Glutamatergic neuron (in vitro differentiated cells): ENCODE measurements at places on chromosomes 4 and X.

GRCh38 chr4:185143601-185143969 is 519 bp downstream of the SLC25A4 start:
- peaks cover 6% of the 10 kb centered on the region for H3K36me3 ChIP-seq
- peaks cover 14% of the 10 kb centered on the region for H3K4me1 ChIP-seq
- DNase-seq = peak; percentile 37
- H3K27ac ChIP-seq = peak overlapping the region; percentile 7
- peak overlapping the region; percentile 93 for H3K4me3 ChIP-seq

DNA sequence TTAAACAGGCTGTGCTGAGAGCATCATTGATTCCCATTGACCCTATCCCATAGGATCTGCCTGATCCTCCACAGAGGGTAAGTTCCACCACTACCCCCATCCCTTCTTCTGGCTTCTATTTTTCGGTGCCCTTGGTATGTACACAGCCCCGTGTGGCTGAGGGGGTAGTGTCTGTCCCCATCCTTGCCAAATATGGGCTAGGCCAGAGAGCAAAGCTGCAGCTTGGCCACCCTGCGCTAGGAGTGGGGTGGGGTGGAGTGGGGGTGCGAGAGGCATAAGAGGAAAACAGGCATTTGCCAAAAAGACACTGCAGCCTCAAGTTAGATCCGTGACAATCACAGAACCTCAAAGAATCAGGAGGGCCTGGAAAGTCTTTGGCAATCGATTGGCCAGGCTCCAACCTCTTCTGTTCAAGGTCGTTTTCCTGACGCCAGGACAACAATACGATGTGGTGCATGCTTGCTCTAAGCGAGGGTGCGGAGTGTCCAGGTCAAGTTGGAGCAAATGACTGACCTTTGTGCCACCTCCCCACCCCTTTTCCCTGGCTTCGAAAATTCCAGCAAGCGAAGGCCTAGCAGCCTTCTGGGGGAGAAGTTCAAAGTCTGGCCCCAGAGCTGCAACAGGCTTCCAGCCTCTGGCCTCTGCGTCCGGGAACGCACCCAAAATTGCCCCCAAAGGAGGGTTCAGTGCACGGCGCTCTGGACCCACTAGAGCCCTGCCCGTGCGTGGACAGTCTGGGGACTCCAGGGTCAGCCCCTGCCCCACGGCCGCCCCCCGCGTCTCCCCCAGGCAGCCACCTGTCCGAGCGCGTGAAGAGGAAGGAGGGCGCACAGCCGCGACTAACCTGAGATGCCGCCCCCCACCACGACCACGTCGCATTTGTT is 598 bp downstream of the MAOB start:
- no peak for DNase-seq
- no peaks in the 10 kb centered on the region for H3K36me3 ChIP-seq
- H3K27ac ChIP-seq = no peak overlapping the region
- H3K4me1 ChIP-seq = no peaks in the 10 kb centered on the region
- H3K4me3 ChIP-seq = no peak overlapping the region

DNA sequence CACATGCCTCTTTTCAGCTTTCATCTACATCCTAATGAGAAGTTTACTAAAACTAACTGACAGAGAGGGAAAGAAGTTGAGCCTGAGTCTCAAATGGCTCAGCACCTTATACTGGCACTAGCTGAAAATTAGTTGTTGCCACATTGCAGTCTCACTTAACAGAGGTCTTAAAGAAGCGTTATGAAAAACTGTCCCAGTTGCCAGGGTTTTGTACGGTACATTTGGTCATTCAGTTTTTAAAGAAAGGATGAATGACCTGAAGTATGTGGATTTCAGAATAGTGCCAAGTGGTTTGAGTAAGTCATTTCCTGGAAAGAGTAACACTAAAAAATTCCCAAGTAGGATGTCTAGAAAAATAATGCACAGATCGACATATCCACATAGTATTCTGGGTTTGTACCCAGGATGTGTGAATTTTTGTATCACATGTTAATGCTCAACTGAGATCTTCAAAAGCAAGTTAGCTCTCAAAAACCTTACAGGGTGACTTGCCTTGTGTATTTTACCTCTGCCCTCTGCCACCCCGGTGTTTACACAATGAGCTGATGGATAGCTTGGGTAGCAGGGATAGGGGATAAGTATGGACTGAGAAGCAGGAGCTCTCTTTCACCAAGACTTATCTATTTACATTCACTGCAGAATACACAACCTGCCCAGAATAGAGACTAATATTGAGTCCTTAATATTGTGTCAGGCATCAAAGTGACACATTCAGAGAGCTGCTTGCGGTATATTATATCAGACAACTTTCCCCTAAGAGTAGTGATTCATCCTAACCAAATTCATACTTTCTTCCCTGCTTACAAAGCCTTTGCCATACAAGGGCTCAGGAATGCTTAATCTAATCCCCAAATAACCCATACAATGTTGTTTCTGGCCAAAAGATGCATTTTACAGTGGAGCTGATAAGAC is 1075.7 kb upstream of the PABPC4L start:
- no peak overlapping the region for H3K27ac ChIP-seq
- H3K36me3 ChIP-seq = no peaks in the 10 kb centered on the region
- no peaks in the 10 kb centered on the region for H3K4me1 ChIP-seq
- H3K27me3 ChIP-seq = no peaks in the 10 kb centered on the region
- no peak for DNase-seq

DNA sequence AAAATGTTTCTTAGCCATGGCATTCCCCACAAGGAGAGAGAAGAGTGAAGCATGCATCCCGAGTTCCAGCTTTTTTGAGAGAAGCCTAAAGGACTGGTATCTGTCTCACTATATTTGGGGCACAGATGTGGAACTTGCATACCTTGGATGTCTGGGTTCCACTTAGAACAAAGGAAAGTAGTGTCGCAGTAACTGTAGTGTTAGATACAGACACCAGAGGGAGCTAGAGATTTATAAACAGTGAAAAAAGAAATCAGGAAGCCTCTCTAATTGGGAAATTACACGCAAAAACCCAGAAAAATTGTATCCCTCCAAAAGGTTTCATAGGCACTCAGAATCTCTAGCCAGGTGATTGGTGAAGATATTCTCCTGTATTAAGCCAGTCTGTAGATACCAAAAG is 34.4 kb downstream of the AGTR2 start:
- H3K27me3 ChIP-seq = no peaks in the 10 kb centered on the region
- no peaks in the 10 kb centered on the region for H3K4me1 ChIP-seq

GRCh38 chrX:134172588-134173259 is 64.3 kb upstream of the CCDC160 start:
- peak overlapping the region; percentile 91 for H3K4me3 ChIP-seq
- H3K4me1 ChIP-seq = peaks cover 9% of the 10 kb centered on the region

DNA sequence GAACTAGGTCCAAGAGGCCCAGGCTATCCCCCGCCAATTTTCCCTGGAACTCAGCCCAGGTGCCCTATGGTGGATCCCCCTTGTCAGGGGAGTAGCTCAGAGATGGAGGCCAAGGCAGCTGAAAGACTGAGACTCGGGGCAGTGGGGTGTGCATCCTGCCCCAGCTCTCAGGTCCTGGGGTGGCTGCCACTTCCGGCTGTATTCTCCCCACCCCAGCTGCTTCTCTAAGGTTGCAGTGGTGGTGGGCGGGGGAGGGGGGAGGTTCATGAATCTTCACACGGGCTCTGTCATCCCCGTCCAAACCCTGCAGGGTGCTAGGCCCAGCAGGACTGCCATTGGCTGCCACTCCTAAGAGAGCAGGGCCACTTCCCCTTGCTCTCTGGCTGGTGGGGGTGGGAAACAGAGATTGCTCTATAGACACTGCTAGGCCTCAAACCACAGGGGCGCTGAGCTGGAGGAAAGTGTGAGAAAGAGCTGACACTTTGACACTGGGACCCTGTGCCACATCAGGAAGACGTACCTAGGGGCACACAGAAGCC is 1.5 kb downstream of the SASH3 start:
- H3K4me3 ChIP-seq = no peak overlapping the region
- H3K27me3 ChIP-seq = peaks cover 3% of the 10 kb centered on the region
- H3K27ac ChIP-seq = no peak overlapping the region

DNA sequence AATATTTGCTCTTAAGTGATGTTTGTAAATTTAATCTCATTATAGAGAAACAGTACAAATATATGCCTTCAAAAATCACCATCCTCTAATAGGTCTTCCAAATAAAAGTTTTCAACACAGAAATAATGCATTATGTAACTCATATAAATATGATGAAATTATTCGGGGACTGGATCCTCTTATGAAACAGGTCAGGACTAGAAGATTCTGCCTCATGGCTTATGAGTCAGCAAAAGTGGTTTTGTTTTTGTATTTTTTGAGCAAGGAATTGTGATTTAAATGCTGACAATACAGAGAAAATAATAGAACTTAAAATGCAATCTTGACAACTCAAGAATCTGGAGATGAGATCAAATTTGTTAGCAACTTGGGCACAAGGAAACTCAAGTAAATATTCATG is 179.7 kb upstream of the NDP start:
- H3K27me3 ChIP-seq = peaks cover 1% of the 10 kb centered on the region
- H3K27ac ChIP-seq = no peak overlapping the region
- H3K36me3 ChIP-seq = no peaks in the 10 kb centered on the region
- H3K4me1 ChIP-seq = peaks cover 3% of the 10 kb centered on the region
- DNase-seq = no peak
- no peak overlapping the region for H3K4me3 ChIP-seq

DNA sequence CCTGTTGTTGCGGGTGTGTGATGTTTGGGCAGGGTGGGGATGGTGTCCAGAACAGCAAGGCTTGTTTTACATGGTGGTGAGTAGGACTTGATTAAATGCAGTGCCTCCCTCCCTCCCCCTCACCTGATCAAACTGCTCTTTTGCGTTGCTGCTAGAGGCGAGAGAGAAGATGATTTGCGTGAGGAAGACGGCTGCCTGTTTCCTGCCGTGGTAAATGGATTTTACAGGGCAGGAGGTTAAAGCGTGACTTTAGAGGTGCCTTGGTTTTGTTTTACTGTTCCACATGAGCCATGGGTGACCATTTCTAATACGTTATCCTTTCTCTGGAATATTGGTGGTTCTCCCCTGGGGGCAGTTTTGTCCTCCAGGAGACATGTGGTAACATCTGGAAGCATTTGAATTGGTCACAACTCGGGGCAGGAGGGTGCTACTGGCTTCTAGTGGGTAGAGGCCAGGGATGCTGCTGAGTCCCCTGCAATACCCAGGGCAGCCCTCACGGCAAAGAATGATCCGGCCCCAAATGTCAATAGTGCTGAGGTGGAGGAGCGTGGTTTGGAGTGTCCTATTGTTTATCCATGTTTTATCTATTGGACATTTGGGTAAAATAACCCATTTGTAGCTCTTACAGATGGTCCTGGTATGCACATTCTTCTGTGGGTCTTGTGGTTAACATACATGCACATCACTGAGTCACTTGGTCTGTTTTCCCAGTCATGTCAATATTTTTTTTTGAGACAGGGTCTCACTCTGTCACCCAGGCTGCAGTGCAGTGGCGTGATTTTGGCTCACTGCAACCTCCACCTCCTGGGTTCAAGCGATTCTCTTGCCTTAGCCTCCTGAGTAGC is 73.7 kb downstream of the SHROOM2 start:
- DNase-seq = no peak
- no peak overlapping the region for H3K4me3 ChIP-seq
- peaks cover 3% of the 10 kb centered on the region for H3K4me1 ChIP-seq
- peaks cover 2% of the 10 kb centered on the region for H3K27me3 ChIP-seq
- no peaks in the 10 kb centered on the region for H3K36me3 ChIP-seq
- H3K27ac ChIP-seq = no peak overlapping the region

DNA sequence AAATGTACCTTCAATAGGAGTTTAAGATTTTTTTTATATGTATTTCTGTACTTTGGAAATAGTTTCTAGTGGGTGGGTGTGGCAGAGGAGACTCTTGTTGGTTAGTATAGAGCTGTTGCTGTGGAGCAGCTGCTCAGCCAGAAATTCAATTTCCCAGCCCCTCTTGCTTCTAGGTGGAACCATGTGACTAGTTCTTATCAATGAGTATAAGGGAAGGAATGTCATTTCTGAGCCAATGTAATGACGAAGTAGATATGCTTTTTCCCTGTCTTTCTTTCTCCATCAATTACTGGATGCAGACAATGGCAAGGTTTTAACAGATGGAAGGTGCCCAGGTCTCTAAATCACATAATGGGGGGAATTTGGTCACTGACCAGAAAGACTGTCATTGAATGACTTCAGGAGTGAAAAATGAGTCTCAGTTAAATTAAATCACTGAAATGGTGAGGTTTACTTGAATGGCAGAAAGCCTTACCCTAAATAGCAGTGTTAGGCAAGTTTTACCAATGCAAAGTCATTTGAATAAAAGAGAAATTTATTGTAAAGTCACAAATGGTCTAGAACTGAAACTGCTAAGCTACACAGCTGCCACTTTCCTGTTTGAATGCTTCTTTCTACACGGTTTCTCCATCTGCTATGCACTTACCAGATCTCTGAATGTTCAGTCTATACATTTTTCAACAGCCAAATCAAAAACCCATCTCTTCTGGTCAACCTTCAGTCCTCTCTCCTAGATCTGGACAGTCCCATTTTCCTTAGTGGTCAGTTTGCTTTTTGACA is 795.4 kb upstream of the MAGEB2 start:
- H3K27ac ChIP-seq = no peak overlapping the region
- peaks cover 3% of the 10 kb centered on the region for H3K4me1 ChIP-seq
- H3K4me3 ChIP-seq = no peak overlapping the region
- no peaks in the 10 kb centered on the region for H3K27me3 ChIP-seq

DNA sequence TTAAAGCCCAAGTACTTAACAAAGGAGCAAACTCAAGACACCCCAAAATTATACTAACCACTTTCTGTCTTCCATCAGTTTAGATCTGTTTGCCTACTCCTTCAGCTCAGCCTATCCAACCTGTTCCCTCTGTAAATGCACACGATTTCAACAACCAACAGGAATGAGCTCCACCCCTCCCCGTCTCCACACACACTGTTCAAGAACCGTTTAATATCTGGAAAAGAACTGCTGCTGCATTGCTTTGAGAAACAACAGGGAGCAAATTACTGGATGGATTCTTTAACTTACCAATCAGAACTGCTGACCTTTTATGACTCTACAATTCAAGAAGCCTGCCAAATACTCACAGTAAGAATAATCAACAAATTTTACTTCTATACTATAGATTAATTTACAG is 87.0 kb downstream of the FBXW7 start:
- no peak overlapping the region for H3K4me3 ChIP-seq
- H3K27ac ChIP-seq = no peak overlapping the region
- DNase-seq = no peak
- H3K4me1 ChIP-seq = peaks cover 9% of the 10 kb centered on the region
- no peaks in the 10 kb centered on the region for H3K36me3 ChIP-seq
- peaks cover 1% of the 10 kb centered on the region for H3K27me3 ChIP-seq

DNA sequence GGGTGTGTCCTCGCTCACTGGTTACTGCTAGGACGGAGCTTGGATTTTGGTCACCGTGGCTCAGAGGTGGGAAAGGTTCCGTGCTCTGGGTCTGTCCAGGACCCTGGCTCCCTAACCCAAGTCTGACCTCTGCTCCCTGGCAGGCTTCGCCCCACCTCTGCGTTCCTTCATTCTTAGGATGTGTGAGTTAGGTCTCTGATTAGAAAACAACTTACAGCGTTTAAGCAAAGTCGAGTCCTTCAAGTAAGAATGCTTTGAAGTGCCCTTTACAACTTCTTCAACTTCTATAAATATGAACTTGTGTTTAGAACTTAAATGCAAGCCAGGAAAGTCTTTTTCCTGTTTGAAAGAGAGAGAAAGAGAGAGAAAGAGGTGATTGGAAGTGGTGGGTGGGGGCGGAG is 891 bp downstream of the TLR2 start:
- H3K27me3 ChIP-seq = peaks cover 13% of the 10 kb centered on the region
- H3K27ac ChIP-seq = no peak overlapping the region
- peaks cover 22% of the 10 kb centered on the region for H3K36me3 ChIP-seq
- H3K4me3 ChIP-seq = peak overlapping the region; percentile 83
